Activated CD4-positive, CD25-positive, alpha-beta regulatory T cell (primary cell): ENCODE measurements at places on chromosomes 6 and 20.

DNA sequence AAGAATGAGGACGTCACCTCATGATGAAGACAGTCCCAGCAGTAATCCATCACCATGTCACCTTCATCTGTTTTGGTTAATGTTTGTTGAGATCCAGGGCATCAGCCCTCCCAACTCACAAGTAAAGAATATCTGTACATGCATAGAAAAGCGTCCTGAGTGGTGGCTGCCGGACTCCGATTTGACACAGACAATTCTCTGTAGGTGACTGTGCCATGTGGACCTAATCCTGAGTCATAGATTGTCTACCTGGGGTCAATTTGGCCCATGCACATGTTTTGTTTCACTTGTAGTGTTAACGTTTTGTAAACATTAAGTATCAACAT lies 168.4 kb upstream of the UST start:
- no peak for DNase-seq

DNA sequence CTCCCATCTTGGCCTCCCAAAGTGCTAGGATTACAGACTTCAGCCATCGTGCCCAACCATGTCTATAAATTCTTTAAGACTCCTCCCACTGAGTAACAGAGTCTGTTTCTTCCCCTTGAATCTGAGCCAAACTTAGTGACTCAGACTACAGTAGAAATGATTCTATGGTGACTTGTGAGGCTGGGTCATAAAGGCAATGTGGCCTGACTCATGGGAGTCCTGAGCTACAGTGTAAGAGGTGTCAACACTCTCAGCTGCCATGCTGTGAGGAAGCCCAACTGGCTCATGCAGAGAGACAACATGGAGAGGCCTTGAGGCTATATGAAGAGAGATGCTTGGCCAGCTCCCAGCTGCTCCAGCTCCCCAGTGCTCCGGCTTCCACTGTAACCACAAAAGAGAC lies 5.2 kb upstream of the NRSN2 start:
- no peak for DNase-seq

DNA sequence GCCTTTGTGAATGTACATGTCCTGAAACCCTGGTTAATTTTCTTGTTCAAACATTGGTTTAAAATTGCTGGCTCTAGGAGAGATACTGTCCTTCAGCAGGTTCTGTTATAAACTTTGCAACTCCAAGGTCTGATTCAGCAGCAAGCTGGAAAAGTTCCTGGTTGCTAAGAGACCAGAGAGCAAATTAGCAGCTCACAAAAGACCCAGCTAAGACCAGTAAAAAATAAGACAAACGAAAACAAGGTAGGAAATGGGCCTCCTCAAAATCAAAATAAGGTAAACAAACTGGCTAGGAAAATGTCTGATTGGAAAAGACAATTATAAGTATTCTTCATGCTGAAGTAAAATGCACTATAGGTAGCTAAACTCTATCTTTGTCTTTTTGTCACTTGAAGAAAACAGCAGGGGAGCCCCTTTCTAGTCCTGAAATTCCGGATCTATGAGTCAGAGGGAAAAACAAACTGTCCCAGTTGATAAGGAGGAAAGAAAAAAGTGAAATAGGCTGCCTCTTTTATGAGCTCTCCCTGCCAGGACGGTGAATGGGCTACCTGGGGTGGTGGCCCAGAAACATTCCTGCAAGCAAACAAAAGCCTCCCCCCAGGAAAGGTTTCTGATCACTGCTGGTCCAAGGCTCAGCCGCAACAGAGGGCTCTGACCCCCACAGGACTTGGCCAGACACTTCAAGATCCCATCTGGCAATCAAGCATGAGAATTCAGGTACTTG lies 41.6 kb downstream of the UNC5CL start:
- DNase-seq = no peak

- DNase-seq = no peak
Observed at GRCh38 chr20:14303106-14303505, 34.3 kb downstream of the FLRT3 start.

DNA sequence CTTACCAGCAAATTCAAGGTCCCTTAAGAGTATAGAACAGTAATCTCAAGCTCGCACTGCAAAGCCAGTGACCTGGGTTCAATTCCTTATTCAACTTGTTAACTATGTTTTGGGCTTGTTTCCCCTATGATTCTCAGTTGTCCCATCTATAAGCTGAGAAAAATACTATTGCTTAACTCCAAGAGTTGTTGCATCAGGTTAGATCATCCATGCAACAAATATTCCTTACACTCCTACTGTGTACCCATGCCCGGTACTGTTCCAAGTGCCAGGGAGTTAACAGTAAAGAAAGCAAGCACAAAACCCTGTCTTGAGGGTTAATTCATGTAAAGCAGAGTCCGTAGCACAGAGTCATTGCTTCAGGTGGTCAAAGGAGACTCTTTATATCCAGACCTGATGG lies 247.3 kb downstream of the MAFB start:
- DNase-seq = no peak

DNA sequence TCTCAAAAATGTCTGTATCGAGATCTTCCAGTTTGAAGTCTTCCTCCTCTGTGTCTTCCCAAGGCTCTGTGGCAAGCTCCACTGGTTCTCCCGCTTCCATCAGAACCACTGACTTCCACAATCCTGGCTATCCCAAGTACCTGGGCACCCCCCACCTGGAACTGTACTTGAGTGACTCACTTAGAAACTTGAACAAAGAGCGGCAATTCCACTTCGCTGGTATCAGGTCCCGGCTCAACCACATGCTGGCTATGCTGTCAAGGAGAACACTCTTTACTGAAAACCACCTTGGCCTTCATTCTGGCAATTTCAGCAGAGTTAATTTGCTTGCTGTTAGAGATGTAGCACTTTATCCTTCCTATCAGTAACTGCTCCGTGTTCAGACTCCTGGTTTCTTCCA lies 10.0 kb upstream of the DHX35 start:
- no peak for DNase-seq

GRCh38 chr6:42226161-42226611 lies 8.5 kb upstream of the MRPS10 start:
- no peak for DNase-seq

GRCh38 chr20:49908258-49908565 lies 7.1 kb downstream of the SPATA2 start:
- DNase-seq = no peak

GRCh38 chr6:105019285-105019684 lies 62.4 kb downstream of the LIN28B start:
- DNase-seq = no peak

- DNase-seq = no peak
Observed at GRCh38 chr20:15622368-15622767, 950.9 kb downstream of the KIF16B start.

- no peak for DNase-seq
Observed at GRCh38 chr6:138973466-138974153, 14.4 kb downstream of the REPS1 start.

DNA sequence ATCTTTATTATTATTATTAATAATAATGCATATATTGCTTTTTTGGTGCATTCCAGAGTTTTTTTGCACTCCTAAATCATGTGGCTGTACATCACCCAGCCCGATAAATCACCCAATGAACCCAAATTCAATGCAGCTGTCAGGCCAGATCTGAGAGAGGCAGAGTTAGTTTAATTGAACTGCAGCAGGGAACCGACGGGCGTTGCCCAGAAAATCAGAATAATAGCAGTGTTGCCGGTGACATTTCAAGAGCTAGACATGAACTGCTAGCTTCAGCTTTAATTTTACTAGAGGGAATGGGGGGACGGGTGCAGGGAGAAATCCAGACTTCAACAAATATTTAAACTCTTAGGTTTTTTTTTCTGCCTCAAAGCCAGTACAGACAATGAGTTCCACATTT lies 135.0 kb downstream of the CLIC5 start:
- DNase-seq = no peak

DNA sequence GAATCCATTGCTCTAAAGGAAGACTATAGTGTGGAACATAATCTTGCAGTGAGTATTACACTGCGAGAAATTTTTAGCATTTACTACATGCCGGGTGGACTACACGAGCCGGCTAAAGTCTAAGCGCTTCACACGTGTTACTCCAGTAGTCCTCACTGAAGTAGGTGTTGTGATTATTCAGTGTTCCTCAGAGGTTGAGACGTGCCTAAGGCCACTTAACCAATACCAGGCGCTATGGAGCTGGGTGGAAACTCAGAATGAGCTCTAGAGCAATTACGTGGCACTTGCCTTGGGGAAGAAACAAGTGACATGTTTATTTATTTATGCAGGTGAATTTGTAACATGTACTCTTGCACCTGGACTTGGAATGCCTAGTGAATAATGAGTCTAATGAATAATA lies 46.4 kb downstream of the SASH1 start:
- DNase-seq = no peak

GRCh38 chr6:142872376-142872775 lies 72.6 kb downstream of the HIVEP2 start:
- no peak for DNase-seq

DNA sequence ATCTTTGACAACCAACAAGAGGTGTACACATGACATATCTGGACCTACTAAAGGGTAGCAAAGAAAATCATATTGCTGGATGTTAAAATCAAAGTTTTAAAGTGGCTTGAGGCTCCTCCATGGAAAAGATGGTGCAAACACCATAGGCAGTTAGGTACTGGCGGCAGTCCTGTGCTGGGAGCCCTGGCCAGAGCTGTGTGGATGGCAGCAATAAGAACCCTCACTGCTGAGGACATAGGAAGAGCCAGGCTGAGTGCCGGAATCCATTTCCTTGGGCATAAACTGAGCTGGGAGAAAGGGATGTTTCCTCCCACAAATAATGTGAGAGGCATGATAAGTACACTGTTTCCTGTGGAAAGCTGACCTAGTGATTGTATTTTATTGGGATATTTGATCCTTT lies 89.9 kb downstream of the ARID1B start:
- no peak for DNase-seq

DNA sequence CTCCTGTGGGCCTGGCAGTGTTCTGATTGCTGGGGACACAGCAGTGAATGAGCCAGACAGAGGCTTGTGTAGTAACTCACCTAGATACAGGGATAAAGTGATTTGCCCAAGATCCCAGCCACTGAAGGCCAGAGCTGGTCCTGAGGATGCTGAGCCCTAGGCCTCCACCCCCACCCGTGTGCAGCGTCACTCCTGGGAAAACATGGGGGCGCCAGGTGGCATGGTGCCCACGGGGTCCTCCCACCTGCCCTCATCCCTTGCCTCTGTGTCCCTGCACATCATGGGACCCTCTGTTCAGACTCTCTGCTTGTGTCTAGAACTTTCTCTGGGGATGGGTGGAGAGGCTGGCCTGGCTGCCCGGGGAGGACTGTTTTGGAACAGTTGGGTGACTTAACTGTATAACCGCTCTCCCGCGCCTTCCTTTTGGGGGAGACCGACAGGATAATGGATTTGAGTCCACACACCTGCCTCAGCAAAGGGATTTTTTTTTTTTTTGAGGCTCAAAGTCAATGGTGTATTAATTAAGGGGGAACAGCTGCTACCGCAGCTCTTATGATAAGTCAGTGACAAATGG lies 19.6 kb downstream of the LEMD2 start:
- no peak for DNase-seq

DNA sequence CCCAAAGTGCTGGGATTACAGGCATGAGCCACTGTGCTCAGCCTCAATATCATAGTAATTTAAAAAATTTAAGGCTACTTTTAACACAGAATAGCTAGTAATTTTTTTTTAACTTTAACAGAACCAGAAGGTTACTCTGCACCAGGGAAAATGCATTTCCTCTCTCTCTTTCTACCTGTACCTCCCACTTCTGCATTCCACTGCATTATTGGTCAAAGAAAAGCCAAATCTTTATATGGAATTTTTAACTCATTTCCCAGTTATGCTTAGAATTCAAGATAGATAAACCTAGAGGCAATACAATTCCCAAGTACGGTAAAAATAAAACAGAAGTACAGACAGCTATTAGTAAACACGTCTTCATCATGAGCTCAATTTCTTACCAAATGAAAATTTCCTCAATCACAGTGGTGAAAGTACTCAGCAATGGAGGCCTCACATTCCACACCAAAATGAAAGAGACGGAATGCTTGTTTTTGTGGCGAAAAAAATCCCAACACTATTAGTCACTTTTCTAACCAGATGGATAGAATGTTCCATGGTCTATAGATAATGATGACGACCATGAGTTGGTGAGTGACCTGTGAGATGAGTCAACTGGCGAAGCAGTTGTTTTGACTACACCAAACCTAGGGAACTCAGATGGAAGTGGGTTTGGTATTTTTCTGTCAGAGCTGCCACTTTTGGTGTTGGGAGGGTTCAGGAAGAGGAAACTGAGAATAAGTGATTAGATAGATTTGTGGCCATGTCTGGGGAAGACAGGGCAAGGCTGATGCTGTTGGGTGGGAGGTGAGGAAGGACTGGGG lies 104.7 kb upstream of the SGK1 start:
- no peak for DNase-seq
